ENCODE measurements at places on chromosomes 5 and 9.

- peak; percentile 58 for DNase-seq
These were observed 37.6 kb upstream of the ANKRD55 start for GRCh38 chr5:56270568-56271392.

GRCh38 chr5:53109056-53109442 is 508 bp downstream of the MOCS2 start:
- no peak for DNase-seq

DNA sequence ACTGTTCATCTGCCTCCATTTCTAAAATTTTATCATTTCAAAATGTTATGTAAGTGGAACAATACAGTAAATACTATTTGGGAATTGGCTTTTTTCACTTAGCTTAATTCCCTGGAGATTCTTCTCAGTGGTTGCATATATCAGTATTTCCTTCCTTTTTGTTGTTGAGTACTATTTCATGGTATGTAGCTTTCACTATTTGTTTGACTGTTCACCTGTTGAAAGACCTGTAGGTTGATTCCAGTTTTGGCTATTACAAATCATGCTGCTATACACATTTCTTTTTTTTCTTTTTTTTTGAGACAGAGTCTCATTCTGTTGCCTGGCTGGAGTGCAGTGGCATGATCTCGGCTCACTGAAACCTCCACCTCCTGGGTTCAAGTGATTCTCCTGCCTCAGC is 33.0 kb upstream of the PWWP2A start:
- no peak for DNase-seq

DNA sequence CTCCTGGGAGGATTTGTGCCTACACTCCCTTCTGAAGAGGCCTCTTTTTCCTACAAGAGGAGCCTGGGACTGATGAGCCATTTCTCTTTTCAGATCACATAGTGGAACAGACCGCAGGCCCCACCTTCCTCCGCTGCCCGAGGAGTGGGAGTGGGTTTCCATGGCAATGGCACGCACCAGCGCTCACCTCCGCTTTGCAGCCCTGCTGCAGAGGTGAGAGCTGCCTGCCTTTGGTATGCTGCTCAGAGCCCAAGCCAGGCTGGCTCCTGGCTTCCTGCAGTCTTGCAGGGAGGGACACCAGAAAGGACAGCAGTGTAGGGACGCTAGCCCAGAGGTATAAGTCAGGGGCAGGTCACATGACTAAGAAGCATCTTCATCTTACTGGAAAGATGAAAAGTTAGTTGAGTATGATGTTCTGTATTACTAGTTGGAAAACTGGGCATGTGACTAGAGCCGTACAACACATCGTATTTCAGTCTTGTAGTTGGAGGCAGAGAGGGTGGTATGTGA is 12.4 kb downstream of the PTTG1 start:
- DNase-seq, result no peak

- DNase-seq, result no peak
These were observed 146.1 kb upstream of the TSLP start for GRCh38 chr5:110925398-110925797.

DNA sequence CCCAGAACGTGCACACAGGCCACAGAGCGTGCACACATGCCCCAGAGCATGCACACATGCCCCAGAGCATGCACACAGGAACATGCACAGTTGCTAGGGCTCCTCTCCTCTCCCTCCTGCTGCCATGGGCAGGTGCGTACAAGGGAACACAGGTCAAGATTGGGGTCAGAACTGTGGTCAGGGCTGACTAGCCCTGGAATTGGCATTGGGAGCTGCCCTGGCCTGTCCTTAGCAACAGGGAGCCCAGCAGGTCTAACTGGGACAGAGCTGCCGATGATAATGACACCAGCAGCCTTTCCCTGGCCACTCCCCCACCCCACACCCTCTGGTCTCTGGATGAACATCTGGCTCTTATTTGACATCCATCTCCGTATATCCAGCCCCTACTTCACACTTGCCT is 8.0 kb downstream of the PCDH1 start:
- no peak for DNase-seq

DNA sequence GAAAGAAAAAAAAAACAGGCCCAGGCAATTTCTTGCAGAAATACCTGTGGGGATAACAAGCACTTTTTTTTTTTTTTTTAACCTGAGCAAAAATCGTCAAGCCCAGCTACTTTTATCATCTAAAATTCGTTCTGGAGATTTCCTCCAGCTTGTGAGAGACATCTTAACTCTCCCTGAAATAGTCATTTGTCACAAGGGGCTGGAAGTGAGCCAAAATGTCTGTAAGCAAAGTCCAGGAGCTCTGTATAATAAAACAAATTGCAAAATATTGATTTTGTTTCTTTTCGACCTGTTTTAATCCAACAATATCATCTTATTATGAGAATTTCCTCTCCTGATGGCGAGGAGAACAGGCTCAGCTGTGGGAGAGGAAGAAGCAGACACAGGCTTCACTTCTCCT is 168.4 kb downstream of the TTLL11 start:
- DNase-seq, result no peak

- DNase-seq, result no peak
These were observed 19.2 kb downstream of the ANKHD1 start for GRCh38 chr5:140420665-140421361.

GRCh38 chr5:17910318-17910717 is 276.1 kb downstream of the TAF11L14 start:
- no peak for DNase-seq

- no peak for DNase-seq
These were observed 98.9 kb downstream of the MAP1B start for GRCh38 chr5:72206160-72206559.

- no peak for DNase-seq
These were observed at the start of gene KLHL3 for GRCh38 chr5:137735555-137736284. KLHL3 (minus strand) TSS chr5:137736089; CDS start chr5:137735646, 443 bp downstream.

GRCh38 chr9:124493794-124494479 is 13.3 kb downstream of the NR5A1 start:
- no peak for DNase-seq

DNA sequence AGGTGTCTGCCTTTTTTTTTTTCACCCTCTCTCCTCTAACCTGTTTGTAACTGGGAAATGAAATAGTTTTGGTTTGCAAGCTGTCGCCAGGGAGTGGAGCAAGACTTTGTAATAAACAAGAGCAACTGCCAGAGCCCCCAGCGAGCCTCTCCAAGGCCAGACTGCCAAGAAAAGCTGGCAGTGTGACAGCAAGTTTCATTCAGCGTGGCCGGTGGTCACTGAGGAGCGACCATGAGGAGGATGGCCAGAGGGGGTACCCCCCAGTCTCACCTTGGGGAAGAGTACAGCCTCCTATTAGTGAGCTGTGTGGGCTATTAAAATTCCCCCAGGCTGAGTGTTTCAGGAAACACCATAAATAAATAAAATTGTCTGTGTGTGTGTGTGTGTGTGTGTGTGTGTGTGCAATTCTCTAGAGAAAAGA is 49.9 kb downstream of the ZFAND5 start:
- DNase-seq, result no peak

- no peak for DNase-seq
These were observed 16.8 kb upstream of the ANGPTL2 start for GRCh38 chr9:127139071-127139731.

DNA sequence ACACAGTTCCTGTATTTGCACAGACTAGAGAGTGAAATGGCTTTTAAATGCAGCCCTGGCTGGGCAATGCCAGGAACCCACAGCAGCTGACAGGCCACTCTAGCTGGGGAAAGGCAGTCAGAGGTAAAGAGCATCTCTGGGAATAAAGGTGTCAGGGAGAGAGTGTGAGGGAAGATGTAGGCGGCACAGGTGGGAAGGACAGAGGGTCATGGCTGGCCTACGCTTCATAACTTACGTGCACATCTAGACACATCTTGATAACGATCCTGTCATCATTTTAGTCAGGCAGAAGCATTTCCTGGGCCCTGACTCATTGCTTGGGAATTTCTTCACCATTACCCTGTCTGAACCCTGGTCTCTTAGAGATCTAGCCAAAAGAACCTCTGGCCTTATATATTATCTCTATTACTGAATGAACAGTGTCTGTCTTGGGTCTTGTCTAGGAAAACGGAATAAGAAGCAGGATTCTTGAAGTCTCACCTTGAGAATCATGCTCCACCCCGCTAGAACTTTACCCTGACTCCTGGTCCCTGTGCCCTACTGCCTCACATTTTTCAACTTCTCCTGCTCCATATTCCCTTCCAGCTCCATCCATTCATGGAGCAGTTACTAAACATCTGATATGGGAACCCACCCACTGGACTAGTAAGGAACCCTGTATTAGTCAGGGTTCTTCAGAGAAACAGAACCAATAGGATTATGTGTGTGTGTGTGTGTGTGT is 106.4 kb upstream of the ELL2 start:
- DNase-seq, result no peak

GRCh38 chr5:65268525-65268924 is 213.2 kb downstream of the ADAMTS6 start:
- no peak for DNase-seq

- no peak for DNase-seq
These were observed 112.2 kb downstream of the MARCHF11 start for GRCh38 chr5:16067415-16067814.

DNA sequence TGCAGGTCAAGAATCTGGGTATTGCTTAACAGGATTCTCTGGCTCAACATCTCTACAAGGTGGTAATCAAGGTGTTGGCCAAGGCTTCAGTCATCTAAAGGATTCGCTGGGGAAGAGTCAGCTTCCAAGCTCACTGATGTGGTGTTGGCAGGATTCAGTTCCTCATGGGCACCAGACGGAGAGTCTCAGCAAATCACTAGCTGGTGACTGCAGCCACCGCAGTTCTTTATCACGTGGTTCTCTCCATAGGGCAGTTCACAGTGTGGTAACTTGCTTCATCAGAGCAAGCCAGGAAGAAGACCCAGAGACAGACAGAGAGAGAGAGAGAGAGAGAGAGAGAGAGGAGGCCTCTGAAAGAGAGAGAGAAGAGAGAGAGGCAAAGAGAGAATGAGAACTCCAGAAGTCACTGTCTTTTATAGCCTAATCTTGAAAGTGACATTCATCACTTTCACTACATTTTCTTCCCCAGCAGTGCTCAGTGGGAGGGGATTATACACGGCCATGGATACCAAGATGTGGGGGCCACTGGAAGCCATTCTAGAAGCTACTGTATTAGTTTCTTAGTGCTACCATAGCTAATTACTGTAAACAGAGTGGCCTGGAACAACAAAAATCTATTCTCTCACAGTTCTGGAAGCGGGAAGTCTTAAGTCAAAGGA is 109.2 kb upstream of the SMIM23 start:
- no peak for DNase-seq

- no peak for DNase-seq
These were observed 122.8 kb upstream of the STC2 start for GRCh38 chr5:173451031-173451430.

- no peak for DNase-seq
These were observed 351.9 kb downstream of the ENC1 start for GRCh38 chr5:74288448-74289108.

DNA sequence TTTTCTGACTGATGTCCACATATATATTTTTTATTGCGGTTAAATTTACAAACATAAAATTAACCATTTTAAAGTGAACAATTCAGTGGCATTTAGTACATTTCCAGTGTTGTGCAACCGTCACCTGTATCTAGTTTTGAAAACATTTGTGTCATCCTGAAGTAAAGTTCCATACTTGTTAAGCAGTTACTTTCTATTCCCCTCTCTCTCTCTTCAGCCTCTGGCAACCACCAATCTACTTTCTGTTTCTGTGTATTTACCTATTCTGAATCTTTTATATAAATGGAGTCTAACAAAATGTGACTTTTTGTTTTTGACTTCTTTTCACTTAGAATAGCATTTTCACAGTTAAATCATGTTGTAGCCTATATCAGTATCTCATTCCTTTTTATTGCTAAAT is 480.1 kb upstream of the SMARCA2 start:
- no peak for DNase-seq

DNA sequence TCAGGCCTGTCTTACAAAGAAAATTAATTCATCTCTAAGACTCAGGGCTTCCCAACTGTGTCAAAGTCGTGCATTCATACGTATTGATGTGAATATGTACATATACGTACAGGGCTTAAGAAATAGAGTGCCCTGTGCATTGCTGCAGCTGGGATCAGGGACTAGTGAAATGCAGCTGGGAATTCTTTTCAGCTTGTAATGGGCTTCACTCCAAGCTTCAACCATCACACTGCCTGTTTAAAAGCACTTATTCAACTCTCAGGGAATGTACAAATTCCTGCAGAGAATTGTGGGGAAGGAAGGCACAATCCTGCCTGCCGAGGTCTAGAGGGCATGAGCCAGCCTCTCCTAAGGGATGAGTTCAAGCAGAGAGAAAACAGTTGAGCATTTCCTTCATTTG is 59.6 kb upstream of the MAN2A1 start:
- no peak for DNase-seq

DNA sequence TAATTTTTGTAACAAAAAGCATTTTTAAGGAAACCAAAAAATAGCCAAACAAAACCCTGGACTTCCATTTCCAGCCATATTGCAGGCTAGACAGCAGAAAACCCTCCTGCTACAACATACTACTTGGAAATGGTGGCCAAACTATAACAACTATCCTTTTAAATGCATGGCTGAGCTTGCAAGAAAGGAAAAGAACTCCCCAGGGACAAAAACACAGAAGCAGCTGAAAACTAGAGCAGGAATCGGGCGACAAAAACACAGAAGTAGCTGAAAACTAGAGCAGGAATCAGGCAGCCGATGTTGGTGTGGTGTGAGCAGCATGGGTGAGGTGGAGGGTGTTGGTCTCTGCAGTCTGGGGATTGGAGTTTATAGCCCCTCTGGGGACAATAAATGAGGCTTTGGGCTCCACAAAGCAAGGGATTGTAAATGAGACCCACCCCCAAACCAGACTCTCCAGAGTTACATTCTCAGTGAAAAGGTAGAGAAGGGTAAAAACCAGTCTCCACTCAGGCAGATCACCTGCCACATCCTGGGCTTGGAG is 95.2 kb downstream of the C9orf50 start:
- DNase-seq, result no peak

DNA sequence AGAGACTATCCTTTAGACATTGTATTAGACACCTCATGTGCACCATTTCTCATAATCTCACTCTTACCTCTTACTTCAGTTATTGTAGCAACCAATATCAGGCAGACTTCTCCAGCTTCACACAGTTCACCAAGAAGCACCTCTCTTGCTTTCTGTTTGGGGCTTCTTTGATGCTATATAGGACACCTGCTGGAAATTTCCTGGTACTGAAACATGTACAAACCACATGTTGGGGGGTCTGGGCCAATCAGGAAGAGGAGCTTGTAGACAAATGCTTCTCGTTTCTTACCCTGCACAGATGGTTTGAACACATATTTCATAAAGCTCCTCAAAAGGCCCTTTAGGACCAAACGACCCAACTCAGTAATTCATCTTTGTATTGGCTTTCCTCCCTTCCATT is 212.1 kb downstream of the IZUMO3 start:
- DNase-seq, result no peak

- no peak for DNase-seq
These were observed 16.3 kb upstream of the LAMC3 start for GRCh38 chr9:130992682-130993032.

GRCh38 chr5:177594071-177594470 is 2.1 kb downstream of the TMED9 start:
- no peak for DNase-seq

GRCh38 chr9:35609001-35609819 is 4.1 kb downstream of the TESK1 start:
- DNase-seq, result no peak
